ENCODE measurements at places on chromosomes 1 and 21.

DNA sequence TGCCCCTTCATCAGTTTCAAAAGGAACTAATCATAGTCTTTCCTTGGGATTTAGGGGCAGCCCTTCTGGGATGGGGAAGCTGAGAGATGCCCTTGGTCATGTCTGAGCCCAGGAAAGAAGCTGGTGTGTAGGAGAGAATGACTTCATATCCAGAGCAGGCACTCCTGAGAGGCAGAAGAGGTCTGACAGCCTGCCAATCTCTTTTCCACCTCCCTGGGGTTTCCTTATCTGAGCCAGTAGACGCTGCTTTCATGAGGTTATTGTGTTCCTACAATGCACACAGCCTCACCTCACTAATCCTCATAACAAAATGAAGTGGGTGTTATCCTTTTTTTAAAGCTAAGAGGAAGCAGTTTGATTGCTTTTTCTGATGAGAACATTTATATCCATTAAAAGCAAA lies 14.1 kb downstream of the ROR1 start:
- DNase-seq = peak; percentile 15

DNA sequence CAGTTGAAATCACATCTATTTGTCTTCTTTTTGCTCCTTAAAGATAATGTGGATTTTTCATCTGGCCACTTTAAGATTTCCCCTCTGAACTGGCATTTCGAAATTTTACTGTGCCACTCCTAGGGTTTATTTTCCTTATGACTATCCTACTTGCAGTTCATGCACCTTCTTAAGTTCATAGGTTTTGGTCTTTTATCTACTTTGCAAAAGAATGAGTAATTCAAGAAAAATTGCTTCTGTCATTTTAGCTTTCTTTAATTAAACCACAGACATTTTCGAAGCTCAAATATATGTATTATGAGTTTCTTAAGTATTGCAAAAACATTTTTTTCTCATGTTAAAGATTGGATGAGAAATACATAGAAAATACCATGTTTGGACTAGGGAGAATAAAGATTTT lies 1244.8 kb upstream of the TMPRSS15 start:
- peak; percentile 62 for DNase-seq

- DNase-seq = no peak
These were observed 26.0 kb upstream of the C2CD2 start for GRCh38 chr21:41979751-41980369.

DNA sequence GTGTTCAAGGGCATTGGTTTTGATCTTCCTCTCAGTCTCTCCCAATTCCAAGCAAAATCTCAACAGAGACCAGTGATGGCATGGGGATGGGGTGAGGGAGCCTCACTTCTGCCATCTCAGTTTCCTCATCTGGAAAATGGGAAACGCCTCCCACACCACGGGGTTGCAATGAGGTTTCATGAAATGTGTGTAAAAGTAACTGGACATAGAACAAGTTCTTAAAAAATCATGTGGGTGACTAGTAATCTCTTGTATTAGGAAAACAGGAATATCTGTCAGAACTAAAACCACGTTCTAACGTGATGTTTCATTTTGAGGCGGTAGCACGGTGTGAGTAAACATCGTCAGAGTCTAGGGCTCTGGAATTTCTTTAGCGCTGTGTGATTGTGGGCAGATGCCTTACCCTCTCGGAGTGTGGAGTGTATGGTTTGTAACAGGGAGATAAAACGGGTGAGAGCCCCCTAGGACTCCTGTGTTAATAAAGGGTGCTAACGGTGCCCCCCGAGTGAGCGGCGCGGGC lies 55.5 kb upstream of the DNAJC6 start:
- DNase-seq = peak; percentile 40

GRCh38 chr1:32199717-32200072 lies 700 bp upstream of the CCDC28B start:
- DNase-seq = no peak

DNA sequence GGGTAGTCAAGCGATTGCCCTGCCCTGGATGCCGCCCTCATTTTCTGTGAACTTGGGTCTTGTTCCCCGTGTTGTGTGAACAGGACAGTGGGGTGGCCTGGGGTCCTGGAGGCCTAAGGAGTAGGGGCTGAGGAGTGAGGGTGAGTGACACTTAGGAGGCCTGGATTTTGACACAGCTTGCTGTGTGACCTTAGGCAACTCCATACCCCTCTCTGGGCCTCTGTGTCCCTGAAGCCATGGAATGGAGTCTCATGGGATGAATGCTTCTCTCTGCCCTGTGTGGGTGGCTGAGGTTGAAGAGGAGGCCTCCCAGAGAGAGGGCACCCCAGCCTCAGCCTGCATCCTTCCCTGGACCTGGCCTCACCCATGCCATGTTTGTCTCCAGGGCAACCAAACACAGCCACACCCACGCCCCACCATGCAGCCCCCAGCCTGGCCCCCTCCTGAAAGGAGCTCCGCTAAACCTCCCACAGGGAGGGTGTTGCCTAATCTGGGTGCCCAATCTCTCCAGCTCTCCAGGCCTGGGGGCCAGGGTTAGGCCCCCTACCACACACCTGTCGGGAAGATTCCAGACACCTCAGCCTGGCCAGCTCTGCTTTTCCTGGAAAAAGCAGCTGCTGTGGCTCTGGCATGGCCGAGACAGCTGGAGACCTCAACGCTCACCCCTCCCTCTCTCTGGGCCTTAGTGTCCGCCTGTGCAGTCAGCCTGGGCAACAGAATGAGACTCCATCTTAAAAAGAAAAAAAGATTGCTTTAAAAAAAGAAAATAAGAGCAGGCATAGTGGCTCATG lies 9.9 kb downstream of the MYOM3 start:
- DNase-seq = no peak

DNA sequence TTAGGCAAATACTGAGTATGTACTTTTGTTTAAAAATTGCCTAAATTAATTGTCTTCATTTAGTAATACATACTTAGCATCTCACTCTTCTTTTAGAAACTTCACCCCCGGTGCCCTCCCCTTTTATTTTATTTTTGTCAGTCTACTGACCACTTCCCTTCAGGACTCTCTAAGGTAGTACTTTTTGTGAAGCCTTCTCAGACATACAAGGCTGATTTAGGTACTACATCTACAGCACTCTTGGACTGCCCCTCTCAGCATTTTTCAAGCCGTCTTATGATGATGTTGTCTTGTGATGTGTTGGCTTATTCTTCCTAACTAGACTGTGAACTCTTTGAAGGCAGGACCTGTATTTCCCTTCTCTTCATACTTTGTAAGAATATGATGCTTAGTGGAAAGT lies 24.7 kb downstream of the RPS6KC1 start:
- DNase-seq = no peak

DNA sequence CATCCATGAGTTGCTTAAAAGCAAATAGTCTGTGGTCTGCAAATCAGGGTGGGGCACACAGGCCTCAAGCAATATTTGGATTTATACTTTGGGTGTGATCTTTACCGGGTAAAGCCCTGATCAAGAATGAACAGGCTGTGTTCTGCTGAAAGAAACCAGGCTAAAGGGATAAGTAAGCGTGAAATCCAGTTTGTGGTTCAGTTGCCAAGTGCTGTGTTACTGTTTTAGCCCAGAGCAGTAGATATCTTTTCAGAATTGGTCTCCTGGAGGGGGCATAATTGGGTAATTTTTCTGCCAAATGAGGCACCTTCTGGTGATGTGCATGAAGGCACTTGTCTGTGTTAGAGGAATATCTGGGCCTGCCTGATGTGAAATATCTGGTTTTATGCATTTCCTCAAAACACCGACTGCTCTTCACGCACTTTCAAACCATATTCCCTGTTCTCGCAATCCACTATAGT lies 21.4 kb downstream of the AIM2 start:
- no peak for DNase-seq

DNA sequence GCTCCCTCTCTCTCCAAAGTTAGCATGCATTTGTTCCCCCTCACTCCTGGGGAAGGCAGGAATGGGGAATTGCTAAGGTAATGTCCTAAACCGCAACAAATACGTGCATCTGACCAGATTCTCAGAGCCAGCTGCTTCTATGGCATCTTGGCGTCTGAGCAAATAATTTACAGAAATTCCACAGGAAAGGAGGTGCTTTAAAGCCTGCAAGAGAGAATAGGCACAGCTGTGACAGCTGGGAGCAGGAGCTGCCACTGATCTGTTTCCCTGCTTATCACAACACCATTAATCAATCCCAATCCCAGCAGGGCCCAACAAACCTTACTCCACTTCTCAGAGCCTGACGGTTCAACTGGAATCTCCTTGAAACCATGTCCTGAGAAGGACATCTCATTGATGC lies 83.5 kb upstream of the ZNF281 start:
- DNase-seq = no peak

GRCh38 chr1:53121319-53122172 lies 20.9 kb downstream of the SLC1A7 start:
- peak; percentile 34 for DNase-seq

- peak; percentile 30 for DNase-seq
These were observed 211.6 kb upstream of the SAMSN1 start for GRCh38 chr21:14757533-14758327.

DNA sequence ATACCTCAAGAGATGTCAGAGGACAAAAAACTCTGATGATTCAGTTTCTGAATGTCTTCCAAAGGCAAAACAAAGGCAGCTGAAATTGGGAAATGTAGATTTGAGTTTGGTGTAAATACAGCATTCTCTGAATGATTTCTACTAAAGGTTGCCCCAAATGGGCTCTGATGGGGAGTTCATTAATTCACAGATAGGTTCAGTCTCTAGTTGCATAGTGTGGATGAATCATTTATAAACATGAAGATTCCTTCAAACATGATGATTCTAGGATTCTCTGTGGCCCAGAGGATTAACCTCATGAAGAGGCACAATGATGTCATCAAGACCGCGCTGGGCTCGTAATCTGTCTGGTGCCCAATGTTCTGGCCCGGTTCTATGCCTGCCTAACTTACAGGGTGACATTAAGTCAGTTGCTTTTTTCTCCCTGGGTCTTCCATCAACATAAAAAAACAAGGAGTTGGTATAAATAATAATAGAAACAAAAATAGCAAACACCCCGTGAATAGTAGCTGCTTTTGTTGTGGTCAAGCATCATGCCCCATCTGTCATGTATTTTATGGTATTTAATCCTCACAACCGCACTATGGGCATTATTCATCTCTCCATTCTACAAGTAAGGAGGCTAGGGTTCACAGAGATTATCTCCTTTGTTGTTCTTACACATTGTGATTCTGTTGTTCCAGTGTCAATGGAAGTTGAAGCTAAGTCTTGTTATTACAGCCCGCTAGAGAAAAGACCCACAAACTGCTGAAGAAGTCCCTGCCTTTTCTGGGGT lies 509.6 kb upstream of the USP24 start:
- peak; percentile 91 for DNase-seq

GRCh38 chr1:199684686-199685273 lies 342.7 kb upstream of the NR5A2 start:
- peak; percentile 88 for DNase-seq

DNA sequence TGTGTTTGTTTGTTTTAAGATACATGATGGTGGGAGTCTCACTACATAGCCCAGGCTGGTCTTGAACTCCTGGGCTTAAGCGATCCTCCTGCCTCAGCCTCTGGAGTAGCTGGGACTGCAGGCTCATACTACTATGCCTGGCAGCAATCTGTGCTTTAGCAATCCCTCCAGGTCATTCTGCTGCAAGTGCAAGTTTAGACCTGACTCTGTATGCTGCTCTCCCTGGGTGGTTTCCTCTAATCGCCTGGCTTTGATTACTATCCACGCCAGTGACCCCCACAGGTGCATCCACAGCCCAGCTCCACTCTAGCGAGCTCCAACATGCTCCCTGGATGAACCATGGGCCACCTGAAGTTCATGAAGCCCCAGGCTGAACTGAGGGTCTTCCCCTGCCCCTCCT lies 15.5 kb upstream of the PABPC4 start:
- DNase-seq = no peak

GRCh38 chr1:71049951-71050598 lies 2.5 kb upstream of the PTGER3 start:
- peak; percentile 88 for DNase-seq

- no peak for DNase-seq
These were observed 95.8 kb upstream of the UBE2U start for GRCh38 chr1:64107632-64108031.

GRCh38 chr1:173002891-173003838 lies 47.6 kb downstream of the TNFSF18 start:
- DNase-seq = peak; percentile 91

GRCh38 chr1:240462766-240463395 lies 149.1 kb downstream of the GREM2 start:
- DNase-seq = peak; percentile 16

DNA sequence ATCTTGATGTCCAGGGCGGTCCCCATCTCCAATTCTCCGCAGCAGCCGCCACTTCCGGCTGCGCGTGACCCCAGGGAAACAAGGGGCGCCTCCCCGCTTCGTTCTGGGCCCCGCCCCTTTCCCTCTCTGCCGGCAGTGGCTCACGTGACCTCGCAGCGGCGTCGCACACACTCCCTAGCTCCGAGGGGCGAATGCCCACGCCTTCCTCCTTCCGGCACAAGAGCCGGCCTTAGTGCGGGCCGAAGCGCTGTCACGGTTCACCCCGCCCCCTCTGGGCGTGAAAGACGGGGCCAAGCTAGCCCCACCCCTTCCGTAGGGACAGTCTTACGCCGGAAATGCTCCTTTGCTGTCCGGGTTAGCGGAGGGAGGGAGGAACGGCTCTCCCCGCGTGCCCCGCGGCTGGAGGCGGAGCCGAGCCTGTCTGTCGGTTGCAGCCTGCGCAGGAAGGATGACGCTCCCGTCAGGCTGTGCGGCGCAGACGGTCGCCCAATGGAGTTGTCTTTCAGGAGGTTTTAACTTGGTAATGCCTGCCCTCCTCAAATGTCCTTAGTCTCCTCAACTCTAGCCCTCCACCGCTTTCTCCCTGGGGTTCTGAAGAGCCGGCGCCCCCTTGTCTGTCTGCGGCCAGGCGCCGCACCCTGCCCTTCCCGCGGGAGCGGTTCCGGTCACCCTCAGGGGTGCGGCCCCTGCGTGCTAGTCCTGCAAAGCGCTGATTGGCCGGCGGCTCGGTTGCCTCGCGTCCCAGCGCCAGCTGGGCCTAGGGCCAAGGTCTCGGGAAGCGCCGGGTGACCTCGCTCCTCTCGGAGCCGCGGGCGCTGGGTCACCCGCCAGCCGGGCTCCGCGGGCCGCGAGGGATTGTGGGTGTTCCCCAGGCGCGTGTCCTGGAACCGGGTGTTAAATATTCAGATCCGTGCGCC lies at the start of gene VPS26C:
TSS of gene VPS26C (minus strand) at position 66 of the 917 bp plus-strand sequence. CDS start at position 26, 40 bp downstream.
- DNase-seq = peak; percentile 100

DNA sequence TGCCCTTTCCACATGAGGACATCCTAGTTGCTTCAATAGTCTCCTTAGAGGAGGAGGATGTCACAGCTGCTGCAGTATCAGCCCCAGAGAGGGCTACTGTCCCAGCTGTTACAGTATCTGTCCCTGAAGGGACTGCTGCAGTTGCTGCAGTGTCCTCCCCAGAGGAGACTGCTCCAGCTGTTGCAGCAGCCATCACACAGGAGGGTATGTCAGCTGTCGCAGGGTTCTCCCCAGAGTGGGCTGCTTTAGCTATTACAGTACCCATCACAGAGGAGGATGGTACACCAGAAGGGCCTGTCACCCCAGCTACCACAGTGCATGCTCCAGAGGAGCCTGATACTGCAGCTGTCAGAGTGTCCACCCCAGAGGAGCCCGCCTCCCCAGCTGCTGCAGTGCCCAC lies 78.5 kb upstream of the BMP8A start:
- DNase-seq = no peak

DNA sequence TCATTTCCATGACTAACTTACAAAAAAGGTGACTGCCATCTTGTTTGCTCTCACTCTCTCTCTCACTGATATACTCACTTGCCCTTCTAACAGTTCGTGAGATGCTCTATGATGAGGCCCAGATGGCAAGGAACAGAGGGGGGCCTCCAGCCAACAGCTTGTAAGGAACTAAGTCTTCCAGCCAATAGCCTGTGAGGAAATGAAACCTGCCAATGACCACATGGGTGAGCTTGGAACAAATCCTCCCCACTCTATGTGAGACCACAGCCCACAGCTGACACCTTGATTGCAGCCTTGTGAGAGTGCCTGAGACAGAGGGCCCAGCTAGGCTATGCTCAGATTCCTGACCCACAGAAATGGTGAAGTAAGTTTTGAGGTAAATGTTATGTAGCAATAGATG lies 153.7 kb downstream of the HHIPL2 start:
- no peak for DNase-seq
